Endothelial cell (in vitro differentiated cells): ENCODE measurements at places on chromosomes 2 and 18.

GRCh38 chr18:45104049-45104395 is 423.3 kb downstream of the SETBP1 start:
- no peaks in the 10 kb centered on the region for H3K4me1 ChIP-seq
- H3K27me3 ChIP-seq = peaks cover 3% of the 10 kb centered on the region
- no peak for DNase-seq
- no peak overlapping the region for H3K4me3 ChIP-seq
- H3K27ac ChIP-seq = no peak overlapping the region

- H3K27ac ChIP-seq = no peak overlapping the region
- no peaks in the 10 kb centered on the region for H3K27me3 ChIP-seq
- no peak overlapping the region for H3K4me3 ChIP-seq
- no peaks in the 10 kb centered on the region for H3K36me3 ChIP-seq
- DNase-seq = peak; percentile 17
- H3K4me1 ChIP-seq = peaks cover 9% of the 10 kb centered on the region
Measured at GRCh38 chr2:115910270-115910669, 1467.8 kb downstream of the DPP10 start.

- no peak for DNase-seq
- H3K36me3 ChIP-seq = no peaks in the 10 kb centered on the region
- H3K27me3 ChIP-seq = no peaks in the 10 kb centered on the region
- no peak overlapping the region for H3K27ac ChIP-seq
- H3K4me1 ChIP-seq = no peaks in the 10 kb centered on the region
- no peak overlapping the region for H3K4me3 ChIP-seq
Measured at GRCh38 chr2:137870682-137871081, 93.6 kb upstream of the HNMT start.

DNA sequence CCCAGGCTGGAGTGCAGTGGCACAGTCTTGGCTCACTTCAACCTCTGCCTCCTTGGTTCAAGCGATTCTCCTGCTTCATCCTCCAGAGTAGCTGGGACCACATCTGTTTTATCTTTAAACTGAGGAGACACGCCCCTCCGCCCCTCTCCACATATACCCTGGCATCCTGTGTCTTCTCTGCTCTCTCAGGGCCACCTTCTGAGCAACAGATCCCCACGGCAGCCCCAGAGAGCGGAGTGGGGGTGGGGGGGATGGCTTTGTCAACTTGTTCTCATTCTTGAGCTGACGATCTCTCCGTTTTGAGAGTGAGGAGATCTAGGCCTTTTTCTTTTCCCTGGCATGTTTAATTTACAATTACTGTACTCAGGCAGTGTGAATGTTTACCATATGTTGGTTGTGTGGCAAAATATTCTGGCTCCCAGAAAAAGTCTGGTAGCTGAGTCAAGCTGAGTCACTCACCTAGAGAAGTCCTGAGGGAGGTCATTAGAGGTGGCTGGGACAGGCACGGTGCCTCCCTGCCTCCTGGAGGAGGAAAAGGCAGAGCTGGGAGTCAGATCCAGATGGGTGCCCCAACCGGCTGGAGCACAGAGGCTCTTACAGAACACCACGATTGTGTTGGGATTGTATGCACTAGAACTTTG is 19.5 kb upstream of the ID2 start:
- peaks cover 6% of the 10 kb centered on the region for H3K4me1 ChIP-seq
- no peak for DNase-seq
- no peak overlapping the region for H3K27ac ChIP-seq
- no peaks in the 10 kb centered on the region for H3K36me3 ChIP-seq
- H3K4me3 ChIP-seq = no peak overlapping the region
- H3K27me3 ChIP-seq = peaks cover 8% of the 10 kb centered on the region

- no peak overlapping the region for H3K27ac ChIP-seq
- DNase-seq = no peak
- H3K27me3 ChIP-seq = no peaks in the 10 kb centered on the region
- H3K4me3 ChIP-seq = no peak overlapping the region
- no peaks in the 10 kb centered on the region for H3K36me3 ChIP-seq
Measured at GRCh38 chr2:165079432-165079831, 124.1 kb upstream of the SLC38A11 start.

GRCh38 chr2:23824777-23825212 is 102.1 kb downstream of the ATAD2B start:
- no peaks in the 10 kb centered on the region for H3K27me3 ChIP-seq
- no peaks in the 10 kb centered on the region for H3K4me1 ChIP-seq
- no peak overlapping the region for H3K27ac ChIP-seq

- H3K4me3 ChIP-seq = no peak overlapping the region
- no peak overlapping the region for H3K27ac ChIP-seq
- no peaks in the 10 kb centered on the region for H3K36me3 ChIP-seq
- H3K4me1 ChIP-seq = no peaks in the 10 kb centered on the region
- DNase-seq = no peak
Measured at GRCh38 chr2:161710131-161710915, 86.1 kb downstream of the SLC4A10 start.

DNA sequence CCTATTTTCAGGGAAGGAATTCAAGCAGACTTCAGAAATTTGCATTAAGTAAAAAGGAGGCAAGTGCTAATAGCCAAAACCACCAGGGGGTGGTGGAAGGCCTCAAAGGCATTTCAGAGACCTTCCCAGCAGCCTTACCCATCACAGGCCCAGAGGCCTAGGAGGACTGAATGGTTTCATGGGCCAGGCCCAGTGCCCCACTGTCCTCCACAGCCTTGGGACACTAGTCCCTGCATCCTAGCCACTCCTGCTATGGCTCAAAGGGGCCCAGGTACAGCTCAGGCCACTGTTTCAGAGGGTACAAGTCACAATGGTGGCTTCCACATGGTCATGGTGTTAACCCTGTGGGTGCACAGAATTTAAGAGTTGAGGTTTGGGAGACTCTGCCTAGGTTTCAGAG is 58.6 kb upstream of the CHAC2 start:
- DNase-seq = no peak
- H3K4me1 ChIP-seq = no peaks in the 10 kb centered on the region
- H3K27me3 ChIP-seq = no peaks in the 10 kb centered on the region
- H3K36me3 ChIP-seq = peaks cover 39% of the 10 kb centered on the region
- H3K27ac ChIP-seq = no peak overlapping the region

- no peak for DNase-seq
- H3K27ac ChIP-seq = no peak overlapping the region
- H3K27me3 ChIP-seq = peaks cover 12% of the 10 kb centered on the region
- peaks cover 10% of the 10 kb centered on the region for H3K4me1 ChIP-seq
Measured at GRCh38 chr2:109195193-109196045, 66.4 kb downstream of the SH3RF3 start.

GRCh38 chr2:25257931-25258846 is 83.5 kb downstream of the DNMT3A start:
- peak overlapping the region; percentile 88 for H3K27ac ChIP-seq
- DNase-seq = no peak
- H3K4me1 ChIP-seq = peaks cover 72% of the 10 kb centered on the region
- H3K36me3 ChIP-seq = peaks cover 22% of the 10 kb centered on the region
- H3K27me3 ChIP-seq = peaks cover 20% of the 10 kb centered on the region

- peaks cover 1% of the 10 kb centered on the region for H3K27me3 ChIP-seq
- H3K36me3 ChIP-seq = peaks cover 6% of the 10 kb centered on the region
- no peaks in the 10 kb centered on the region for H3K4me1 ChIP-seq
- H3K4me3 ChIP-seq = no peak overlapping the region
- no peak overlapping the region for H3K27ac ChIP-seq
Measured at GRCh38 chr18:22667616-22668422, 250.1 kb upstream of the CTAGE1 start.

DNA sequence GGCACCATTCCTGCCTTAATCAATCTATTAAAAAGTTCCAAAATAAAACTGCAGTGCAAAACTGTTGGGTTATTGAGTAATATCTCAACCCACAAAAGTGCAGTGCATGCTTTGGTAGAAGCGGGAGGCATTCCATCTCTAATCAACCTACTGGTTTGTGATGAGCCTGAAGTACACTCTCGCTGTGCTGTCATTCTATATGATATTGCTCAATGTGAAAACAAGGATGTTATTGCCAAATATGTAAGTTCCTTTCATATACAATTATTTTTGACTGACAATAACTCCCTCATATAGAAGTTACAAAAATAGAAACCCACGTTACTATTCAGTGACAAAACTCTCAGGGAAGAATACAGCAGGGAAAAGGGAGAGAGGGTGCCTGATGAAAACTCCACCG is 43.0 kb downstream of the OSGEPL1 start:
- no peak for DNase-seq
- no peaks in the 10 kb centered on the region for H3K27me3 ChIP-seq
- no peaks in the 10 kb centered on the region for H3K4me1 ChIP-seq
- no peak overlapping the region for H3K4me3 ChIP-seq
- no peaks in the 10 kb centered on the region for H3K36me3 ChIP-seq
- no peak overlapping the region for H3K27ac ChIP-seq

DNA sequence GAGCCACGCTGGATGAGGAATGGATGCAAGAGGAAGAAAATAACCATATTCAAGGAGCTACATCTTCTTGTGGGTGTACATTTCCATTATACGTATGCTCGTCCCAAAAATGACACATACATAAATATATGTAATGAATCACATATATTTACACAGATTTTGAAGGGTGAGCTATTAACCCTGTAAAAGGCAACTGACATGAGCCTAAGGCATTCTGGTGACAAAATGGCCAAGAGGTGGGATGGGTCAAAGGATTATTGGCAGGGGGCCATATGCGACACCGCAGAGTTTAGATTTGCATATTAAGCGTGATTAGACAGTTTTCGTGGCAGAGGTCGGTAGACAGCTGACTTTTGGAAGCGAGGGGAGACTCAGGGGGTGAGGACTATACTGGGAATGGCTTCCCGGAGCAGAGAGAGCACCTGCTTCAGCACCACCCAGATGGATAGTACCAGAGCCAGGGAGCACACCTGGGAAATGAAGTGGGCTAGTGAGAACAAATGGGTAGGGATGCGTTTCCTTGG is 431 bp upstream of the CNRIP1 start:
- H3K4me1 ChIP-seq = peaks cover 18% of the 10 kb centered on the region
- H3K27ac ChIP-seq = peak overlapping the region; percentile 80
- H3K27me3 ChIP-seq = peaks cover 6% of the 10 kb centered on the region
- H3K36me3 ChIP-seq = peaks cover 5% of the 10 kb centered on the region

DNA sequence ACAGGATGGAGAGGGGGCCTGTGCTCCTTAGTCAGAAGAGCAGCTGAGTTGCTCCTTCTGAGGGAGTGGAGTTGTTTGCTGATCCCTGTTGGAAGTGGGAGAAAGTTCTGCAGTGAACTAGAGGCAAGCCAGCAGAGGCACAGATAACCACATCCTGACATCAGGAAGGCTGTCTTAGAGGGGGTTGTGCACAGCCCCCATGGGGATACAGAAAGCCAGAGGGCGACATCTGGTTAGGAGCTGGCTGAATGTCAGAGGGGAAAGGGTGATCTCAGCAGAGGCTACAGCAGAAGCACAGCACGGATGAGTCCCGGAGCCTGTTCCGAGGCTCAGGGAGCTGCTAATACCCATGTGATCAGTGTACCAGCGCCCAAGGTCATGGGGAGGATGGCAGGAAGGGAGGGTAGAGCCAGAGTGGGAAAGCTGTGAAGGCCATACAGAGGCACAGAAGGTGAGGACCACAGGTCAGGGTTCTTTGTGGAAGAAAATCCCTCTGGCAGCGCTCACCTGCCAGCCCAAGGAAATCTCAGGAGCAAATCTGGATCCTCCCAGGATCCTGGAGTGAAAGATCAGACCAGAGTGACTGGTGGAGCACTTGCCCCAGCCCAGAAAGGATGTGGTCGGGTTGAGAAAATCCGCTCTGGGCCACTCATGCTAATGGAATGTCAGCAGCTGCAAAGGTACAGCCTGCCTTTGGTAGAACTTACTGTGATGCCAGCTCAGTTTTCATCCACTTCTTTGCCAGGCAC is 111.8 kb downstream of the STPG4 start:
- DNase-seq = peak; percentile 23
- H3K4me3 ChIP-seq = no peak overlapping the region
- H3K27ac ChIP-seq = peak overlapping the region; percentile 66
- H3K4me1 ChIP-seq = peaks cover 16% of the 10 kb centered on the region
- peaks cover 10% of the 10 kb centered on the region for H3K27me3 ChIP-seq

DNA sequence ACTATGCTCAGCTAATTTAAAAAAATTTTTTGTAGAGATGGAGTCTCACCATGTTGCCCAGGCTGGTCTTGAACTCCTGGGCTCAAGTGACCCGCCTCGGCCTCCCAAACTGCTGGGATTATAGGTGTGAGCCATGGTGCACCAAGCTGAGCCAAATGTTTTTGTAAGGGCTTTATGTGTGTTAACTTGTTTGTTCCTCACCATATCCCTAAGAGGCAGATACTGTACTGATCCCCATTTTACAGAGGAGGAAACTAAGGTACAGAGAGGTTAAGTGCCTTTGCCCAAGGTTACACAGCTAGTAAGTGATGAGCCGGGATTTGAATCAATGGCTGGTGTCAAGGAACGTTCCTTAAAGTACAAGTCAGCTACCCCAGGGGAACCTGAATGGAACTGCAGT is 85.3 kb upstream of the KLF7 start:
- H3K36me3 ChIP-seq = no peaks in the 10 kb centered on the region
- peaks cover 30% of the 10 kb centered on the region for H3K4me1 ChIP-seq
- H3K4me3 ChIP-seq = no peak overlapping the region
- H3K27me3 ChIP-seq = peaks cover 4% of the 10 kb centered on the region
- no peak overlapping the region for H3K27ac ChIP-seq

- H3K4me3 ChIP-seq = no peak overlapping the region
- peaks cover 3% of the 10 kb centered on the region for H3K4me1 ChIP-seq
- H3K27ac ChIP-seq = no peak overlapping the region
- H3K27me3 ChIP-seq = no peaks in the 10 kb centered on the region
Measured at GRCh38 chr18:55861266-55861665, 273.3 kb upstream of the TCF4 start.

- no peak overlapping the region for H3K27ac ChIP-seq
- no peak for DNase-seq
- H3K4me1 ChIP-seq = no peaks in the 10 kb centered on the region
- H3K27me3 ChIP-seq = peaks cover 4% of the 10 kb centered on the region
- H3K36me3 ChIP-seq = peaks cover 4% of the 10 kb centered on the region
Measured at GRCh38 chr2:25062511-25062917, 20.6 kb downstream of the EFR3B start.

GRCh38 chr18:21672521-21673267 is 31.9 kb downstream of the ABHD3 start:
- H3K27me3 ChIP-seq = no peaks in the 10 kb centered on the region
- peaks cover 16% of the 10 kb centered on the region for H3K4me1 ChIP-seq
- H3K36me3 ChIP-seq = peaks cover 14% of the 10 kb centered on the region
- no peak for DNase-seq
- H3K4me3 ChIP-seq = no peak overlapping the region

DNA sequence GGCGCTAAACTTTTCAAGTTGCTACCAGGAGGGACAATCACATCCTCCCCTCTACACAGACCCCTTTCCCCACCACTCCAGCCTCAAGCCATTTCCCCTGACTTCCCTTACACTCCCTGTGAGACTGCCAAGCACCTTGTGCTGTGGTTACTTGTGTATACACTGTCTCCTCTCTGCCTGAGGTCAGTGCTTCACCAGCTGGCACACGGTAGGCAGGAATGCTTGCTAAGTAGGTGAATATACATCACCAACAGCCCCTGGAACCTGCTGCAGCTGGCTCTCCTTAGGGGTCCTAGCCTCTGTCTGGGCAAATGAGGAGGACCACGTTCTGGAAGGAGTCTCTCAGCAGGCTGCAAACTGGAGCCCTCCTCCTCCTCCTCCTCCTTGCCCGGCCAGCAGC is 38.3 kb upstream of the ACAA2 start:
- no peaks in the 10 kb centered on the region for H3K36me3 ChIP-seq
- peaks cover 10% of the 10 kb centered on the region for H3K27me3 ChIP-seq
- no peak overlapping the region for H3K27ac ChIP-seq
- peaks cover 7% of the 10 kb centered on the region for H3K4me1 ChIP-seq
- H3K4me3 ChIP-seq = no peak overlapping the region

GRCh38 chr2:9715238-9715637 is 84.4 kb upstream of the YWHAQ start:
- DNase-seq = peak; percentile 21
- peaks cover 15% of the 10 kb centered on the region for H3K4me1 ChIP-seq
- H3K27ac ChIP-seq = peak overlapping the region; percentile 28
- no peaks in the 10 kb centered on the region for H3K36me3 ChIP-seq

- peaks cover 23% of the 10 kb centered on the region for H3K4me1 ChIP-seq
- H3K4me3 ChIP-seq = no peak overlapping the region
- H3K27ac ChIP-seq = no peak overlapping the region
- H3K27me3 ChIP-seq = peaks cover 4% of the 10 kb centered on the region
- H3K36me3 ChIP-seq = peaks cover 6% of the 10 kb centered on the region
- no peak for DNase-seq
Measured at GRCh38 chr2:98467652-98468051, 23.0 kb downstream of the INPP4A start.
